Left lobe of liver (tissue), 2 donors: ENCODE measurements at places on chromosomes 1 and 21.

DNA sequence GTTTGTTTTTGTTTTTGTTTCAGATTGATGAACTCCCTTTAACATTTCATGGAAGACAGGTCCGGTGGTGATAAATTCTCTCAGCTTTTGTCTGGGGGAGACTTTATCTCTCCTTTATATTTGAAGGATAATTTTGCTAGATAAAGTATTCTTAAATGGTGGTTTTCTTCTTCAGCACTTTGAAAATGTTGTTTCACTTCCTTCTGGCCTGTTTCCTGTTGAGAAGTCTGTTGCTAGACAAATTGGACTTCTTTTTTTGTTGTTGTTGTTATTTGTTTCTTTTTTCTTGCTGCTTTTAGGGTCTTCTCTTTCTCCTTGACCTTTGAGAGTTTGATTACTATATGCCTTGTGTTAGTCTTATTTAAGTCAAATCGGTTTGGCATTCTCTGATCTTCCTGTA lies 50.8 kb downstream of the CRP start:
- no peak for DNase-seq

DNA sequence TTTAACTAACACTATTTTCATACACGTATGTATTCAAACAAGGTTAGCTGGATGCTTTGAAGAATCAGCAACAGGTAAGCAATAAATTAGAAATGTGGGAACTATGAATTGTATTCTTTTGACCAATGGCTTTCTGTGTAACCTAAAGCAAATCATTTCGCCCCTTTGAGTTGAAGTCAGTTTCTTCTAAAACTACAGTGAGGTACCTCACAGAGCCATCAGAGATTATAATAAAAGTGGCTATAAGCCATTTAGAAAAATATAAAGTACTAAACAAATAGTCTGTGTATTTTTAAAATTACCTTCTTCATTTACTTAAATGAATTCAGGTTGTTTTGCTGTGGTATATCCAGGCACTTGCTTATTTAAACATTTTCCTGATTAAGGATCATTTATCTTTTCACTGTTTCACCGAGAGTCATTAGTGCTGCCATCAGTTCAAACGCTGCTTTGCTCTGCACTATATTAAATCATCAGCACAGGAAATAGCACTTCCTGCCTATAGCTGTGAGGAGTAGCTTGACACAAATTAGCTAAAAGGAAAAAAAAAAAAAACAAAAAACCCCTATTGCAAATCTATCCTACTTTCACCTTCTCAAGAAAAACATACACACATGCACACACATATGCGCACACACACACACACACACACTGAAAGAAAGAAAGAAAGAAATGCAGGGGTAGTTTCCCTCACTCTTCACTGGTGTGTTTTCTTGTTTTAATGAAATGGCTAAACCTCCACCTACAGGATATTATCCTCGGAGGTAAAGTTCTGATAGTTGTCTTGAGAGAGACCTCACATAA lies 39.8 kb upstream of the C1orf105 start:
- DNase-seq, result no peak

DNA sequence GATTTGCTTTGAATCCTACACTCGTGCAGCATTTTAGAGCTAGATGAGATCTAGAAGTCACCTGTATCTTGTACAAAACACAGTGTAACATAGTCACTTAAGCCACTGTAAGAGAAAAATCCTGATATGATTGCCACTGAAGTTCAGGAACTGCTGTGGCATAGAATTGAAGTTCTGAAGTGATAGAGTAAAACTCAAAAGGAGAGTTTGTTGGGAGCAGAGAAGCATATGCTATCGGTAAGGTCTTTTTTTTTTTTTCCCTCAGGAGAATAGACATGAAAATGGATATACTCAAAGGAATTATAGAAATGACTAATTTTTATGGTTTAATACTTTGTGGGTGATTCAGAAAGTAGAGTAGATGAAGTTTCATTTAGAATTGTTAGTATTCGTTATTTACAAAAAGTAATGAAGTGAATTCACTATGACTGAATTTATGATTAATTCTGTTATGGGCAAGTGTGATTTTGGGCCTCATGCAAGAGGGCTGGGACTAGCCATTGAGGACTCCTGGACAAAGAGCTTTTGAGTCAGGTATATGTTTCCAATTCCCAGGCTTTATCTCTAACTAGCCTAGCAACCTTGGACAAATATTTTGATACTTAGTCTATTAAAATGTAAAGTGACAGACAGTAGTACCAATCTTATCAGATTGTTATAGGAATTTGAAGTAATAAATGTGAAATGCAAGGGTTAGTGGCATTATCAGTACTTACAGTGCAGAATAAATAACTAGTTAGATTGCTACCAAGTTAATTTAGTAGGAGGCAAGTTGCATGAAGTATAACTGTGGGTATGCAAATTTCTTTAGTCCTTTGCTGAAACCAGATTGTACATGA lies 3.1 kb downstream of the KCTD3 start:
- DNase-seq, result no peak

DNA sequence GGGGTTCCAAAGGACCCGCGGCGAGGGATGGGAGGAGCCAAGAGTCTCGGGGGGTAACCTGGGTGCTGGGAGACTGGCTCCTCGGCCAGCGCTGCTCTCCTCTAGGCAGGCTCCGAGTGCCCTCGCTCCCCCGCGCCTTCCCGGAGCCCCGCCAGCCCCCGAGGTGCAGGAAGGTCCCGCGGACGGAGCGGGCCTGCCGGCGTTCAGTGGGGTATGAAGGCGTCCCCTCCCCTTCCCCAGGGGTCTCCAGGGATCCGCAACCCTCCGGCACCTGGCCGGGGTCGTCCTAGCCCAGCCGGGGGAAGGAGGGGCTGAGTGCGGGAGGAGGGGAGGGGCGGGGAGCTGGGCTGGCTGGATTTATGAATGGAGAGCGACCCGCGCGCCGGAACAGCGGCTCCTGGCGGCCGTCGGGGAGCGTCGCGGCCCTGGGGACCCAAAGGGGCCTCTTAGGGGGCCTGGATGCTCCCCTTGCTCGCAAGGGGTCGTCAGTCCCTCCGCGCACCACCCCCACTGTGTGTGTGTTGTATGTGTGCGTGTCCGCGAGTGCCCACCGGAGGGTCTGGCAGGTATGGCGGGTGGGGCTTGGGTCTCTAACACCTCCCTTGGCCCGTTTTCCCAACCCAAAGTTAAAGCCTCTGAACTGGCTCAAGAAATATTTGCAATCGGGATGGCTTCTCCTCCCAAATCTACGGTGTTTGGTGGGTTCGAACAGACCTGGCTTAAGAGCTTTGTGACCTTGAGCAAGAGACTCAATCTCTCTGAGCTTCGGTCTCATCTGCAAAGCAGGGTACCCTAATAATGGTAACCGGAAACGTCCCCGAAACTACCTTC lies 642 bp downstream of the HCRTR1 start:
- peak; percentile 41 for DNase-seq

- DNase-seq, result no peak
Measured at GRCh38 chr1:116525440-116525839, 45.4 kb downstream of the CD58 start.

DNA sequence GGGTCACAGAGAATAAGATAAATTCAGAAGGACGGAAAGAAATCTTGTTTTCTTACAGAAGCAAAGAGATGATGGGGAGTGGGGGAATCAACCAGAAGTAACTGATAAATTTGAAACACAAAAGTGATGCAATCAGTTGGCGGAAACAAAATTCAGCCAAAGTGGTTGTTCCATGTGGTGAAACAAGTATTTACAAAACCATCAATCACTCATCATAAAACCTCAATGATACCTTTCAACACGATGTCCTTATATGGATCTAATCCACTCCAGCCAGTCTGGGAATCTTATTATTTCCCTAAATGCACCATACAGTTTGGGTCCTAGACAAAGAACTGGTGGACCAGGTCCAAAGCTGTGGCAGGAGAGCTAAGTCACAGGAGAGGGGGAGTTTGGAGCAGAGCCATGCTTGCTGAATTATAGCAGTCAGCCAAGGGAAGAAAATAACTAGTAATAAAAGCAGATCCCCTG lies 303.8 kb upstream of the LRRC7 start:
- no peak for DNase-seq

DNA sequence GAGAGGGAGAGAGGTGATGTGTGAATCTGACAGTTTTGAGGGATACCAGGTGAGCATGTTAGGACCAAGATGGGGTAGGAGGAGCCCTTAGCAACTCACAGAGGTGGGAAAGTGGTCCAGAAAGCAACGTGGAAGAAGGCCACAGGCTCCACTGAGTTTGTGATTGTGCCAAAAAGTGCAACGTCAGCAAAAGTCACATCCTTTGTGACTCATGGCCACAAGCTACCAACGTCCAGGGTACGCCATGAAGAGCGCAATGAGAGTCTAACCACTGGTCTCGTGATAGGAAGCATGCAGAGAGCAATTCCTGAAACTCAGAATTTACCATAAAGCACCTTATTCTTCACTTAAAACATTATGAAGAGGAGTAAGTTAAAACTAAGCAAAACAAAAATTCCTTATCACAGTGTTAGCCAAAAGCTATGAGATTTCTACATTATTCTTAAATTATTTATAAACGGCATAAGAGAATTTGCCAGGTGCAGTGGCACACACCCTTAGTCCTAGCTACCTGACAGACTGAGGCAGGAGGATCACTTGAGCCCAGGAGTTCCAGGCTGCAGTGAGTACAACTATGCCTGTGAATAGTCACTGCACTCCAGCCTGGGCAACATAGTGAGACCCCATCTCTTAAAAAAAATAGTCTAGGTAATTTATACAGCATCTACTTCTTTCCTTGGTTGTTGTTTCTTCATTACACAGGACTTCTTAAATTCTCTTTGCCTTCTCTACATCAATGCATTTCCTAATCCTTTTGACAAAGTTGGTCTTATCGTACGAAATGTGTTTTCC lies 55.2 kb downstream of the COLGALT2 start:
- no peak for DNase-seq
